ENCODE measurements at places on chromosomes 12 and 14.

- DNase-seq, result no peak
These were observed 14.8 kb upstream of the C12orf50 start for GRCh38 chr12:88044035-88044434.

GRCh38 chr12:77999074-77999715 is 168.5 kb downstream of the NAV3 start:
- DNase-seq, result peak; percentile 10

- DNase-seq, result no peak
These were observed 1.7 kb downstream of the EVL start for GRCh38 chr14:100066962-100067361.

GRCh38 chr14:89247457-89248122 is 169.4 kb downstream of the FOXN3 start:
- no peak for DNase-seq

DNA sequence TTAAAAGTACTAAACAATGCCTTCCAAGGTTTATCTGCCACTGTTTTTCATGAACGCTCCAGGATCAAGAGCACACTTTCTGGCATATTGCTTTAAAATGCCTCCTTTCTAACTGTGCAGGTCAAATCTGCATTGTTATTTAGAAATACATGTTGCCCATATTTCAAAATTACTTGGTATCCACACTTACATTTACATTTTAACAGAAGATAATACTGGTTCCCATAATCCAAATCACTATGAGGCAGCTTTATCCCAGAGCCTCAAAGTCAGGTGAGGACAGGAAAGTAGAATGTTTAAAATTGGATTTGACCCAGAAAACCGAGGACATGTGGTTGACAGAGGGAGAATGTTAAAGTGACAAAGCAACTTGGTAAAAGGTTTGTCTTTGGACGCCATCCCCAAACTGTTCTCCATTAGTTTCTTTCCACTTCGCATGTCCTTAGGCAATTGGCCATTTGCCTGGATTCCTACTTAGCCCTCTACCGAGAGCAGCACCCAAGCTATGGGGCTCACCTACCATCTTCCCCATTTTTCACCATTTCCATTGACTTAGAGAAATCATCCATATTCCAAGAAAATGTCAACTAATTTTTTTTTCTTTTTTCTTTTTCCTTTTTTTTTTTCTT is 353.0 kb downstream of the PAWR start:
- DNase-seq, result no peak

All from bone marrow (tissue), 2 donors.